ENCODE measurements at places on chromosomes 12 and 14.

- DNase-seq = no peak
Measured at GRCh38 chr12:51246254-51246853, 7.7 kb downstream of the DAZAP2 start.

GRCh38 chr12:53308276-53308675 is 8.8 kb downstream of the MYG1 start:
- no peak for DNase-seq

DNA sequence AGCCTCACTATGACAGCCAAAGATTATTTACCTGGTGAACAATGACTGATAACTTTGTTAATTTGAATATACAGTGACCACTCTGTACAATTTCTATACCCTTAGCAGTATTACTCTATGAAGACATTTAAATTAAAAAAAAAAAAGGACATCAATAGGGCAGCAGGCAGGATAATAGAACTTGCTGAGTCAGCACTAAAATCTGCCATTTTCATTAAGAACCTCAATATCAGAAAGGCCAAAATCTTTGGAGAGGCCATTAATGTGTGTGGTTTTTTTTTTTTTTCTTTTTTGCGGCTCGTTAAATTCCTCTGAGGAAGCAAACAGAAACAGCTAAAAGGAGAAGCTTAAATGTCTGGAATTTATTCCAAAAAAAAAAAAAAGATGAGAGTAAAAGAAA is 73.7 kb downstream of the FOXN3 start:
- DNase-seq = no peak

DNA sequence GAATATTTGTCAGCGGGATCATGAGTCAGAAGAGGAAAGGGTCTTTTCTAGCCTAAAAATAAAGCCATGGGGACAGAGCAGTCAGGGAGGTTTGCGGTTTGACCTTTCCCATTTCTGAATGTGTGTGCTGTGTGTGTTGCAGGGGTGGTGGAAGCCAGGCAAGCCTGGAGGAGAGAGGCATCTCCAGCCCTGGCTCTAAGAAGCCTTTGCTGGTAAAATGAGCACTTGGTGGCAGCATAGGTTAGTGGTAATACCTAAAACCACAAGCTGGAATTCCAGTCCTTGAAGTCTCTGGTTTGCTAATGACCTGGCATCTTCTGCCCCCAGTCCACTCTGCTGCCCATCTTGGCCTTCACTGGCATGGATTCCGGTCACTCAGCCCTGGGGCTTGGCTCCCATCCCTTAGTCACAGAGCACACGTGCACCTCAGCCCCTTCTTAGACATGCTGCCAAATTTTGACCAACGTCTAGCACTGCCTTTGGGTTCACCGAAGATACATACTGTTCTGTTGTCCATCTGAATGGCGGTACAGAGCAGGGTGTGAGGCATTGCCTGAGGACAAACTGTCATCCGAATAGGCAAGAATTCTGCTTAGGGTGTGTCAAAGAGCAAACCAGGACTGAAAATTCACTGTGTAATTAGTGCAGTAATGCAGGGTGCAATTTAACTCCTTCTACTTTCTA is 52.7 kb downstream of the KCNA5 start:
- no peak for DNase-seq

DNA sequence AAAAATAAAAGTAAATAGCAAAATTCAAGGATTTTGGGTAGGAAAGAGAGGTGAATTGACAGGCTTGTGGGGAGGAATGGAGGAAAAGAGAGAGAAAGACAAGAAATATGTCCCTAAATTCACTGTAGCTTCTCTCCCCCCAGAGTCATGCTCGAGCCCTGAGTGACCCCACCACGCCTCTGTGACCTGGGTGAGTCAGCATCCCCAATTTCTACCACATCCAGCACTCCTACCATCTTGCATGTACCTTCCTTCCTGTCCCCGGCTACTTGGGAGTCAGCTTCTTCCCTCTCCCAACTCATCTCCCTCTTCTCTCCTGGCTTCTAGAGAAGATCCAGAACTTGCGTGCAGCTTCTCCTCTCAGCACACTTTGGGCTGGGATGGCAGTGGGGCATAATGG is 9.8 kb downstream of the ZNF219 start:
- DNase-seq = no peak

- no peak for DNase-seq
Measured at GRCh38 chr12:70487440-70487839, 121.3 kb downstream of the KCNMB4 start.

GRCh38 chr14:105917933-105918436 is 391.6 kb downstream of the TMEM121 start:
- DNase-seq = no peak

DNA sequence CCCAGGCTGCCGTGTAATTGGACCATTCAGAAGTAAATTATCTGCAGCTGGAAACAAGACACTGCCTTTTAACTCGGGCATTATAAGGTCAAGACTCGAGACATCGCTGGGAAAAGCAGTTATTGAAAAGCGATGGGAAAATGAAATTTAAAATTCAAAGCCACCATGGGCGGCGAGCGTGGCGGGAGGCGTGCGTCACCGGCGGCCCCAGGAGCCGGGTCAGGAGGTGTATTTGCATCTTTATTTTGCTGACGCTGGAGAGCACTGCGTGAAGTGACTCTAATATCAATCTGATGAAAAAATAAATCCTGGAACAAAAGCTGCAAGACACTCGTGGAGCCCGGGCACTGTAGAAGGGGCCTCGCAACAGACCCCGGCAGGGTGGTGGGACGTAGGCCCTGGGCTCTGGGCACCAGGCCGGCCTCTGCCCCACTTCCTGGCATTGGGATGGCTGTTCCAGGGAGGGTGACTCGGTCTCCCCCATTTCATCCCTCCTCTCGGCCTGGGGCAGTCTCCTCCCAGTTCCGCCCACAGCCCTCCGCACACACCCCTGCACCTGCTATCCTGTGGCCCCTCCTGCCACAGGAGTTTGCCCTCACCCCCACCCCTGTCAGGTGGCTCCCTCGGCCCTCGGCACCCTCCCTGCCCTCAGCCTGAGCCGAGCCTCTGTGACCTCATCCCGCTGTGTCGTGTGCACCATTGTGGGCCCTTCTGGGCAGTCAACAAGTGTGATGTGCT is 196.2 kb downstream of the KIF26A start:
- no peak for DNase-seq

- no peak for DNase-seq
Measured at GRCh38 chr12:89701606-89702206, 6.9 kb downstream of the ATP2B1 start.

- DNase-seq = no peak
Measured at GRCh38 chr12:130398100-130398848, 60.6 kb downstream of the PIWIL1 start.

DNA sequence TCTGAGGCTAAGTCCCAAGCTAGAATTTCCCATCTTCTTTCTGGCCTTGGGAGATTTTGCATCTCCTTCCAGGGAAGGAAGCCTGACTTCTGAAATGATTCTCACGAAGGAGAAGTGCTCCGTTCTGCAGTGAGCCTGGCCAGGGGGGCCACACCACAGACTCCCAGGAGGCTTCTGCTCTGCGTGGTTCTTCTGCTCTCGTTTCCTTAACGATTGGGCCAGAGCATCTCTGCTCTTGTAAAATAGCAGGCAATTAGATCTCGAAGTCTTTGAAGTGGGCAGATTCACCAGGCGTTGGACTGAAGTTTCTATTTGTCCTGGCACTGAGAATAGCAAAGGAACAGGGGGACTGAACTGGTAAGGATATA is 6.7 kb upstream of the BATF start:
- no peak for DNase-seq

DNA sequence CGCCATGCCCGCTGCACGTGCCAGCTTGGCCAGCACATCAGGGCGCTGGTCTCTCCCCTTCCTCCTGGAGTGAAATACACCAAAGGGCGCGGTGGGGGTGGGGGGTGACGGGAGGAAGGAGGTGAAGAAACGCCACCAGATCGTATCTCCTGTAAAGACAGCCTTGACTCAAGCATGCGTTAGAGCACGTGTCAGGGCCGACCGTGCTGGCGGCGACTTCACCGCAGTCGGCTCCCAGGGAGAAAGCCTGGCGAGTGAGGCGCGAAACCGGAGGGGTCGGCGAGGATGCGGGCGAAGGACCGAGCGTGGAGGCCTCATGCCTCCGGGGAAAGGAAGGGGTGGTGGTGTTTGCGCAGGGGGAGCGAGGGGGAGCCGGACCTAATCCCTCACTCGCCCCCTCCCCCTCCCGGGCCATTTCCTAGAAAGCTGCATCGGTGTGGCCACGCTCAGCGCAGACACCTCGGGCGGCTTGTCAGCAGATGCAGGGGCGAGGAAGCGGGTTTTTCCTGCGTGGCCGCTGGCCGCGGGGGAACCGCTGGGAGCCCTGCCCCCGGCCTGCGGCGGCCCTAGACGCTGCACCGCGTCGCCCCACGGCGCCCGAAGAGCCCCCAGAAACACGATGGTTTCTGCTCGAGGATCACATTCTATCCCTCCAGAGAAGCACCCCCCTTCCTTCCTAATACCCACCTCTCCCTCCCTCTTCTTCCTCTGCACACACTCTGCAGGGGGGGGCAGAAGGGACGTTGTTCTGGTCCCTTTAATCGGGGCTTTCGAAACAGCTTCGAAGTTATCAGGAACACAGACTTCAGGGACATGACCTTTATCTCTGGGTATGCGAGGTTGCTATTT is 914 bp upstream of the CCND2 start:
- peak; percentile 45 for DNase-seq

DNA sequence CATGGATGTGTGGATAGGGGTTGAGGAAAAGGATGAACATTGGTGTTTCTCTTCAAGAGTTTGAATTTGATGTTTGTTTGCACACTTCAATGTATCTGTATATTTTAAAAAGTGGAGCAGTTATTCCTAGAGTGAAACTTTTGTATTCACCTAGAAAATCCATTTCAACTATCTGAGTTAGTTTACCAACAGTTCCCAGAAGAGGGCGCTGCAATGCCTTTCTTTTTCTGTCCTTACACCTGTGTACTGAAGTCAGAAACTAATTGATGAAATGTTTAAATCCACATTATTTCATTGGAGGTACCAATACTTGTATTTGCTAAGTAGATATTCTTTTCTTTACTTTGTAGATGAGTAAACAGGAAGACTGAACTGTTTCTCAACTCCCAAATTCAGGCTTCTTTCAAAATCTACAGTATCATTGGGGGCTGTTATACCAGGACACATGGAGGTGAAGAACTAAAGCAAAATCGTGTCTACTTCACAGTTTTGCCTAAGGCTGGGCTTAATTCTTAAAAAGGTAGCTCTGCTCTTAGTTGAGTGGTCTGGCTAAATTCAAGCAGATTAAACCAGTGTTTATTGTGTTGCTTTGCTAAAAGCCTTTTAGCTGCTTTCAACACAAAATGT is 26.6 kb upstream of the KLRB1 start:
- peak; percentile 73 for DNase-seq

GRCh38 chr12:29051221-29051620 is 97.9 kb upstream of the FAR2 start:
- DNase-seq = no peak

- DNase-seq = no peak
Measured at GRCh38 chr12:109863847-109864712, 16.3 kb downstream of the GLTP start.
